NCI-H345 (cell line): ENCODE measurements at places on chromosomes 12 and 14.

DNA sequence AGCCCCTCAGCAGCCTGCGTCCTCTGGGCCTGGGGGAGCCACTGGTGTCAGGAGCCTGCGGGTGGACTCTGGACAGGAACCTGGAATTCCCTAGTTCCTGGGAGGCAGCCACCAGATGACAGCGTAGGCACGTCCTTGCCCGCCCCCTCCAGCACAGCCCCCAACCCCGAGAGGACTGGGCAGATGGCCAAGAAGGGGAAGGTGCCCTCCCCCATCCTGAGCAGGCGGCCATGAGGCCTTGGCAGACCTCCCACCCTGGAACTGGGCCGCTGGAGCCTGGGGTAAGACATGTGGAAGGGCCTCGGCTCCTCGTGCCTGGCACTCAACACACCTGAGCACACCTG lies 60.4 kb upstream of the FBRSL1 start:
- DNase-seq = peak; percentile 71

GRCh38 chr14:91315844-91316267 lies 71.4 kb upstream of the GPR68 start:
- DNase-seq = no peak

GRCh38 chr14:64760146-64760755 lies 56.0 kb downstream of the PLEKHG3 start:
- peak; percentile 41 for DNase-seq

DNA sequence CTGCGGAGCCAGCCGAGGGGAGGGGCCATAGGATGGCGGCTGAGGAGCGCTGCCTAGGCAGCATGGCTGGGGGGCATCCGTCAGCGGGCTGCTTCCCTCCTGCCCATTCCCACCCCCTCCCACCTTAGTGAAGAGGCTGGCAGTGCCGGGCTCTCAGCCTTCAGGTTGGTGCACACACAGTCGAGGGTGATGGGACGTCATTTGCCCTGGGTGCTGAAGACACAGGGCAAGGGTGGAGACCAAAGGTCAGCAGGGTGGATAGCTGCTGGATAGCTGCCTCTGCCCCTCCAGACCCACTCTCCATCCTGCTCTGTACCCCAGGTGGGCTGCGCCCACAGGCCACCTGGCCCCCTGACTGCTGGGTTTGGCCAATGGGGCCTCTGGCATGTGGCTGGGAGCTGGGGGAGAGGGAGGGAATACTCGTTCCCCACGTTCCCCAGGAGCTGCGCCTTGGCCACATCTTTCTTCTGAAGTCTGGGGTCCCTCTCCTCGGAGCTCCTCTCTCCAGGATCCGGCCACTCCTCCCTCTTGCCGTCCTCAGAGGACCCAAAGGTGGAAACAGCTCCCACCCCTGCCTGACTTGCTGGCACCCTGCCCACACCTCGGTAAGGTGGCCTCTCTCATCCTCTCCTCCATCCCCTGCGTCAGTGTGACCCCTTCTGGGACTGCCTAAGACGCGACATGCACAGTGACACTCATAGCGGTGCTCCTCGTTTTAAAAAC lies 11.2 kb upstream of the CDC42BPB start:
- DNase-seq = no peak

GRCh38 chr12:52221912-52222457 lies 11.1 kb upstream of the KRT7 start:
- peak; percentile 39 for DNase-seq

DNA sequence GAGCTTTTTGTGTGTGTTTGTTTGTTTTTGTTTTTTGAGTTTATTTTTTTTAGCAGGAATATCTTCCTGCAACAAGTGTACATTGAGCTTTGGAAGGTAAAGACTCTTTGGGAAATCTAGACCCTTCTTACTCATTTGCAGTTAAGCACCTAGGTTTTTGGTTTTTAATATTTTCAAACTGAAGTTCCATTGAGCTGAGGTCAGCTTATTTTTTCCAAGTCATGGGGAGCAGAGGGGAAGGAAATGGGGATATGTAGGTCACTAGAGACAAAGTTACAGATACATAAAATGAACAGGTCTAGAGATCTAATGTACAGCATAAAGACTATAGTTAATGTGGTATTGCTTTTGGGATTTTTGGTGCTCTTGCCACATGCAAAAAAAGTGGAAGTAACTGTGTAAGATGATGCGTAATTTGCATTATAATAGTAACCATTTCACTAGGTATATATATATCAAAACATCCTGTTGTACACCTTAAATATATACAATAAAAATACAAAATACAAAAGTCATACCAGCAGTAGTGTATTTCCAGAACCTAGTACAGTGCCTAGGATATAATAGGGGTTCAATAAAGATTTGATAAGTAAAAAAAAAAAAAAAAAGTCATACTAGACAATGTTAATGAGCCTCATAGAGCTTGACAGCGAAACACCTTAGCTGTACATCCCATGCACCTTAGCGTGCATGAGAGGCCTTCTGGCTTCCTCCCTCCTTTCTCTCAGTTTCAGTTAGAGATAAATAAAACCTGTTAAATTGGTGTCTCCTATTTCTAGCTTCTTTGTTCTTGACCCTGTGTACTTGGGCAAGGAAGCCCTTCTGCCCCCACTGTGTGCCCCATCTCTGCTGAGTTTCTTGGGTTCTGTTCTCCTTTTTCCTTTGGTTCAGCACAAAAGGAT lies 22.7 kb downstream of the CGRRF1 start:
- no peak for DNase-seq

DNA sequence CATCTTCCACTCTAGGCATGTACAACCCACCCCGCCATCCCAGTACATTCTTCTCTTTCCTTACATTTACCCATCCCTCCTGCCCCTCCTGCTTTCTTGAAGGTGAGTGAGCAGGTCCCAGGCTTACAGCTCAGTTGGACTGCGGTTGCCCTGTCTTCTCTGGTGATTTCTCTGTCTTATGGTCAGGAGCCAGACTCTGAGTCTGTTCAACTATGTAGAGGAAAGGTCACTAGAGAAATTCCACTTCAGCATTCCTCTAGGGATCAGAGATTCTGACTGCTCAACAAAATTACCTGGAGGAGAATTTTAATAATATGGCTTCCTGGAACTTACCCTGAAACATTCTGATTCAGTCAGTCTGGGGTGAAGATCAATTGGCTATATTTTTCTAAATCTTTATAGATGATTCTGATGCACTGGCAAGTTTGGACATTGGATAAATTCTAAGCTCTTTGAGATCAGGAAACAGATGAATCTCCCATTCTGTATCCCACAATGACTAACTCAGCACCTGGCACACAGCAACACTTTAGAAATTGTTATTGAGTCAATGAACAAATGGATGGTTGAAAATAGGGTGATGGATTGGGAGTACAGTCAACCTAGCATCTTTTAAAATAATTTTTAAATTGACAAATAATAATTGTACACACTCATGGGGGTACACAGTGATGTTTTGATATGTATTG lies 128.6 kb upstream of the HIF1A start:
- no peak for DNase-seq

- DNase-seq = no peak
Measured at GRCh38 chr12:1878214-1878613, 40.2 kb downstream of the CACNA2D4 start.

DNA sequence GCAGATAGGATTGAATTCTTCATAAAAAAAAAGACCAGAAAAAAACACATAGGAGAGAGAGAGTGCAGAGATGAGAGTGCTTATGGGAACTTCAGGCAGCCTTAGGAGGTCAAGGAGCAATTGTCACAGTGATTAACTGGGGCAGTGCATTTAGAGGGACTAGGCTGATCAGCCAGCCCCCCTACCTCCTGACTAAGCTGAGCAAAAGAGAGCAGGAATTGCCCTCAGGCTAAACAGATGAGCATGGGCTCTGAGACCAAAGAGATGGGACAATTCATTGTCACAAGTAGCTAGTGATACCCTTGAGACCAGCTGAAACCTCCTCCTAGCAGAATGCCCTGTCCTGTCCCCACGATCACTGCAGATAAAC lies 124.0 kb downstream of the BTG1 start:
- DNase-seq = peak; percentile 31

DNA sequence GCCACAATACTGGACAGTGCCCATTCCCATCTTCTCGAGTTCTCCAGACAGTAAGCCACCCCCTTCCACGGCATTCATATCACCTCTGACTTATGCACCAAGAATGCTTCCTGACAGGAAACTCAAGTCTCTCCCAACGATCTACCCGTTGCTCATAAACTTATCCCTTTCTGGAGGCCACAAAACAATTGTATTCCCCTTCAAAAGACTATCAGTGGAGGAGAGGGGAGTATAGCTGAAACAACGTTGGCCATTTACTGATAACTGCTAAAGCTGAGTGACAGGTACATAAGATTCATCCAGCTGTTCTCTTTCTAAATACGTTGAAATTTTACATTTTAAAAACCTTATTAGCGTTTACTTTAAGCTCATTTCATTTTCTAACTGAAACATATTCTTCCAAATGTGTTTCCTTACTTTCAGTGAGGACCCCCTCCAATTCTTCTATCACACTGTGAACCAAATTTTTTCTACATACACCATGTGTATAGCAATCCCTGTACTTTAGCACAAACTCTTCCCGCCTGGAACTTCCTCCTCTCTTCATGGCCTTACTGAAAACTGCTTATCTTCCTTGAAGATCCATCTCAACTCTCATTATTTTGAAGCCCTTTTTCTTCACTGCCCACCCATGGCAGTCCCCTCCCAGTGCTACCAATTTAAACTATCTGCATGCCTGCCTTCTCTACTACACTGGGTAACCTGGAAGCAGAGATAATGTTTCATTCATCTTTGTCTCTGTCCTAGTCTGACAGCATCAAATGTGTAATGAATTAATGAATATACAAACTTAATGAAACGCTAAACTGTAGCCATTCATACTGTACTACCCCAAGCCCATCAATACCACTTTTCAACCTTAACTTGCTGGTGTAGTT lies 28.8 kb downstream of the ATXN2 start:
- no peak for DNase-seq

DNA sequence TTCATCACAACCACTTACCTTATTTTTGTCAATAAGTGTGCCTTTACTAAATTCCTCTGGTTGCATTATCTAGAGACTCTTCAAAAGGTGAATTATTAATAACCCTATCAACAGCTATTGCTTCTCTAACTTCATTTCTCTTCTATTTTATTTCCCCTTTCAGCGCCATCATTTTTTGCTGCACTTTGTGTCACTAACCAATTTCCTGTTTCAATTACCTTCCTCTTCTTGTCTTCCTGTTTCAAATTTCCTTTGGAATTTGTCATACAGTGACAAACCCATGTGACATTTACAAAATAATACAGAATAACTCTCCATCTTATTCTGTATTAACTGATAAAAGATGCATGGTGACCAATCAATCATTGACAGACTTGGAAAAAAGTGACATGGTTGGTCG lies 12.2 kb upstream of the CLEC2A start:
- no peak for DNase-seq

GRCh38 chr12:43169115-43169681 lies 382.8 kb downstream of the ADAMTS20 start:
- no peak for DNase-seq

DNA sequence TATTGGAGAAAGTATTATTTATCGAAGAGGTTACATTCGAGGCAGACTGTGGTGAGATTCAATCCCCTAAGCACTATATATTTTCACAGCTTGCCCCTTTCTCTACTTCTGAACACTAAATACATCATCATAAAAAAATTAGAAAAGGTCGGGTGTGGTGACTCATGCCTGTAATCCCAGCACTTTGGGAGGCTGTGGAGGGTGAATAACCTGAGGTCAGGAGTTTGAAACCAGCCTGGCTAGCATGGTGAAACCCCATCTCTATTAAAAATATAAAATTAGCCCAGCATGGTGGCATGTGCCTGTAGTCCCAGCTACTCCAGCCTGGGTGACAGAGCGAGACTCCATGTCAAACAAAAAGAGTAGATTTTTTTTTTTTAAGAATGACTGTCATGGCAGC lies 70.6 kb upstream of the MYF6 start:
- no peak for DNase-seq

DNA sequence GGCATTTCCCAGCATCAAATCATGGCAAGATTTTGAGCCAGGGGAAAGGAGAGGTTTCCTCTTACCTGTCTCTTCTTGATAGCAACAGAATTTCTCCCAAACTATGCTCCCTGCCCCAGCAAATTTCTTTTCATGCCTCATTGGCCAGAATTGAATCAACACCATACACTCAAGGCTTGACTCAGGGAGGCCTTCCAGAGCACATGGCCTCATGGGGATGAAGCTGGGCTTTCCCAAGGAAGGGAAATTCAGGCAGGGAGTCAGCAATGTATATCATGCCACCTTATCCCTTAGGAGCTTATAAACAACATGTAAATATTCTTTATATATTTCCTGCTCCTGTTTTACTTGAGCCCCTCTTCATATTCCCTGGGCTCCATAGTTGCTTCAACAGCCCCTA lies 62.1 kb downstream of the ARF6 start:
- DNase-seq = no peak

DNA sequence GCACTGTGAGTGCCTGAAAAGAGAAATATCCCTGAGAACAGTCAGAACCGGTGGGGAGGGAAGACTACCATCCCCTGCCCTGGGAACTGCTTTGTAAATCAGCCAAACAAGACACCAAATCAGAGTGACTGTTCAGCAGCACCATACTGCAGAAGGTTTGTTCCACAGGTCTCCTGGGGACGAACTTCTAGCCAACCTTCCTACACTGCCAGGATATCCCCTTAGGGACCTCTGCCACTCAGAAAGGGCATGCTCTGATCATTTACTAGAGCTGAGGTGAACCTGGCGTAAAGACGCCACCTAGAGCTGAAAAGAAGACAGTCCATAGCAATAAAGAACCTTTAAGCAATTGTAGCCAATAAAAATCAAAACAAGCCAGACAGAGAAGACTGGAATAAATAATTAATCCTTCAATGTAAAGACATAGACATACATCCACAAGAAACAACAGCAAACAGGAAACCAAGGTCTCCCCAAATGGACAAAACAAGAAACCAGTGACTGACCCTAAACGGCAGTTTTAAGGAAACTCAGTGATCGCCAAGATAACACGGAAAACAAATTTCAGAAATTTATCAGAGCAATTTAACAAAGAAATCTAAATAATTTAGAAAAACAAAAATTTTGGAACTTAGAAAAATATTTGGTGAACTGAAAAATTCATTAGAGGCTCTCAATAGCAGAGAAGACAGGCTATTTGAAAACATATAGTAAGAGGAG lies 228.1 kb upstream of the AMIGO2 start:
- peak; percentile 39 for DNase-seq

DNA sequence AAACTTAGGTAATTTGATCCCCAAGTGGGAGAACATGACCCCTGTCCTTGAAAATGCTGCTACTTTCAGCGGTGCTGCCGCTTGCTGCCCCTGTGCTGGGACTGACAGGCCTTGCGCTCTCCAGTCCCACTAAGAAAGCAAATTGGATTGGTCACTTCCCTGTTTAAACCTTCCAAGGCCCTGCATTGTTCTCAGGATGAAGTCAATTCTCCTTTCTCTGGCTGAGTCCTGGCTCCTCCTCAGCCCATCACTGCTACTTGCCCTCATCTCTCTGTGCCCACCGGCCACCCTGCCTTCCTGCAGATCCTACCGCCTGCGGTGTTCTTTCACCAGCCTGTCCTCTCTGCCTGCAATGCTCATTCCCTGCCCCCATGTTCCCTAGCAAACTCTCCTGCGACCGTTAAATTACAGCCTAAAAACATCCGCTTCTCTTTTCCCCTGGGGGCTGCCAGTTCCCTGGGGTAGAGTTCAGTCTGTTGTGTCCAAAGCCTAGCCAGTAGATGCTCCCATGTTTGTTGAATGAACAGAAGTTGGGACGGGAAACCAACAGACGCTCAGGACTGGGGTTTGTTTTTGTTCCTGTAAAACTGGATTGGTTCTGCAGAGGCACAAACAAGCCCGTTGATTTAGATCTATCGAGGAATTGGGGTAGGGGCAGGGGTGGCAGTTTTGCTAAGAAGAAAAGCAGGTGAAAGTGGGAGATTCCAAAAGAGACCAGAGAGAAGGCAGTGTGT lies 127.3 kb upstream of the HIF1A start:
- no peak for DNase-seq
